GOT3 (cell line): ENCODE measurements at places on chromosomes 1 and 21.

- no peak for DNase-seq
These were observed 182.6 kb downstream of the DPYD start for GRCh38 chr1:97738270-97738669.

DNA sequence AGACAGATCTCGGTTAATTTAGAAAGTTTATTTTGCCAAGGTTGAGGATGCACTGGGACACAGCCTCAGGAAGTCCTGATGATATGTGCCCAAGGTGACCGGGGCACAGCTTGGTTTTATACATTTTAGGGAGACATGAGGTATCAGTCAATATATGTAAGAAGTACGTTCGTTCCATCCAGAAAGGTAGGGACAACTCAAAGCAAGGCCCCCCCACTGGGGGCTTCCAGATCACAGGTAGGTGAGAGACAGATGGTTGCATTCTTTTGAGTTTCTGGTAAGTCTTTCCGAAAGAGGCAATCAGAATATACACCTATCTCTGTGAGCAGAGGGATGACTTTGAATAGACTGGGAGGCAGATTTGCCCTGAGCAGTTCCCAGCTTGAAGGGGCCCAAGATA lies 60.4 kb upstream of the VTCN1 start:
- no peak for DNase-seq

- no peak for DNase-seq
These were observed 23.8 kb upstream of the SLC22A15 start for GRCh38 chr1:115952547-115952946.

DNA sequence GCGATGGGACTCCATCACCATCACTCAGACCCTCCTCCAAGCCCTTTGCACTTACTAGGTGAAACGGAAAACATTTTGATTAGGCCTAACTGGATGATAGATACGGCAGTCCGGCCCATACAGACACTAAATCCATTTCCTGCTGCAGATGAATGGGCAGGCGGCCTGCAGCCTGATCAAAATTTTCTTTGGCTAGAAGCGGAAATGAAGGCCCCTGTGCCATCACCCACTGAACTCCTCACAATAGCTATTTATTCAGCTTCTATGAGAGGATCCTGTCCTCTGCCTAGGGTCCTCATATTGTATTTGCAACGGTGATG lies 200.5 kb downstream of the OMA1 start:
- DNase-seq: no peak

DNA sequence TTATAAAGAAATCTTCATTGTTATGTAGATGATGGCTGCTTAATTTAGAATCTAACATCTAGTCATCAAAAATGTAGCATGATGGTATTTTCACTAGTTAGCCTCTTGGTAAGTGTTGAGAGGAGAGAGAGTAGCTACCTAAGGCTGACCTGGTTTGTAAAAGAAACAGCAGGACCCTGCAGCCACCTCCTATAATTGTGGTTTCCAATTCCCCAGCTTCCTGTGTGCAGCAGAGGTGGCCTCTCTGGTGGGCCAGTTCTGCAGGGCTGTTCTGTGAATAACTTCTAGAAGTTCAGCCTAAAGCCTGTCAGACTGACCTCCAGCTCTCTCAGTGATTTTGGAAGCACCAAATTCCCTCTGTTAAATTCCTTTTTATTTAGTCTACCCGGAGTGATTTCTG lies 246.4 kb upstream of the LRRC7 start:
- no peak for DNase-seq

GRCh38 chr1:38690790-38691449 lies 168.7 kb downstream of the RRAGC start:
- no peak for DNase-seq

DNA sequence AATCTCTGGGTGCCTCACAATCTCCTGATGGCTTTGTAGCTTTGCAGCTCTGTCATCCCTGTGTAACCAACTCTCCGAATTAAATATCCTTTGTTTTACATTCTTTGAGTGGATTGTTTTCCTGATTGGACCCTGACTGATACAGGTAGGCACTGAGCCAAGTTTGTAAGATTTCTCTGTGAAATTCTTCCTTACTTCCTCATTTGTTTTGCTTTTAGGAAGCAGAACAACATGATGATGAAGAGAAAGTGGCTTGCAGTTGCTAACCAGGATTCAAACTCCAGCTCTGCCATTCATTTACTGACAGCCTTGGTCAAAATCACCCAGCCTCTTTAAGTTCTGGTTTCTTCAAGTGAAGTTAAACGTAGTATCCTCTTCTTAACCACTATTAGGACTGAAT lies 452.3 kb downstream of the OMA1 start:
- no peak for DNase-seq

GRCh38 chr1:221488550-221488949 lies 253.3 kb downstream of the DUSP10 start:
- no peak for DNase-seq

DNA sequence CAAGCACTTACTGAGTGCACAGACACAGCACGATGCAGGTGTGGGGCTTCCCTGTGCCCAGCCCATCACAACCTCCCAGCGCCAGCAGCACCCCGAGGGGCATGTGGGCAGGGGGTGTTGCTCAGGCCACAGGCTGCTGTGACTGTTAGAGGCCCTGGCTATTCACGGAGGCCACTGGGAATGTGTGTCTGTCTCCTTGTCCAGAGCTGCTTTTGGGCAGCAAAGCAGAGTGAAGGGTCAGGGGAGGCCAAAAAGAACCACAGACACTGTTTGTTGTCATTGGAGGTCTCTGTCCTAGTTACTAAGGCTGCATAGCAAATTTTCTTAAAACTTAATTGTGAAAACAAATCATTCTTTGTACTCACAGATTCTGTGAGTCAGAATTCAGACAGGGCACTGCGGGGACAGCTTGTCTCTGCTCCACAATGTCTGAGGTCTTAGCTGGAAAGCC lies 49.6 kb downstream of the TNFRSF8 start:
- DNase-seq: no peak

- DNase-seq: no peak
These were observed 3.7 kb downstream of the ATF3 start for GRCh38 chr1:212612041-212612961.

DNA sequence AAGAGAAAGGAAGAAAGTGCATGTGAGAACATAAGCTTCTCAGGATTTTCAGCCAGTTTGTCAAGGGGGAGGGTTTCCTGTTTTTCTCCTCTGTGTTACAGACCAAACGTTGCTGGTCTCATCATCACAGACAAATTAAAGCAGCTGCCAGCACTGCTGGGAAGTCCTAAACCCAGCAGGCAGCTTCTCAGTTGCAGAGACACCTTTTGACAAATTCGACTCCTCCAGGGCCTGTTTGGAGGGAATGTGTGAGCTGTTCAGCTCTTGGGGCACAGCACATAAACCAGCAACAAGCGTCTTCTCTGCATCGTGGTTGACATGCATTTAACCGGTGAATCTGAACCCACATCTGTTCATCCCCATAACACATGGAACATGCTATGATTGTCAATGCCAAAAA lies 454.6 kb upstream of the RUNX1 start:
- no peak for DNase-seq

GRCh38 chr1:45654540-45655280 lies 30.9 kb upstream of the CCDC17 start:
- DNase-seq: no peak

GRCh38 chr1:8941906-8942305 lies 3.8 kb upstream of the CA6 start:
- DNase-seq: no peak

- DNase-seq: no peak
These were observed 9.2 kb upstream of the SLC45A3 start for GRCh38 chr1:205689479-205689878.

- no peak for DNase-seq
These were observed 1044.9 kb downstream of the BRINP3 start for GRCh38 chr1:189432753-189433152.

GRCh38 chr1:93666613-93667384 lies 14.8 kb downstream of the BCAR3 start:
- no peak for DNase-seq

GRCh38 chr1:224521904-224522734 lies 87.5 kb upstream of the WDR26 start:
- no peak for DNase-seq

DNA sequence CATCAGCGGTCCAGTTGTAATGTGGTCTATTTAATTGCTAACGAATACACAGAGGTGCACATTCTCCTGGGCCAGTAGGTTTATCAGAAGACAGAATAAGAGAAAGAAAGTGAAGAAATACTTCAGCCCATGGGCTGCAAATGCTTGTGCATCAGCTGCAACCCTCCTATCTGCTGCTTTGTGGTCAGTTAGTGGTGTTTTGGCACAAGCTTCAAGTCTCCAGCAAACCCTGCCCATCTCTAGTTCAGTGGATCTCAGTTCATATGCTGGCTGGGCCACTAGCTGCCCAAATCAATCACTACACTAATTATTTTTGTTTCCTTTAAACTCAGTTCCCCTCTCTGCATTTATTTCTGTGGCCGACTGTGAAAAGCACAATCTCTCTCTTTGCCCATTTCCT lies 124.2 kb downstream of the KCNJ6 start:
- DNase-seq: no peak

DNA sequence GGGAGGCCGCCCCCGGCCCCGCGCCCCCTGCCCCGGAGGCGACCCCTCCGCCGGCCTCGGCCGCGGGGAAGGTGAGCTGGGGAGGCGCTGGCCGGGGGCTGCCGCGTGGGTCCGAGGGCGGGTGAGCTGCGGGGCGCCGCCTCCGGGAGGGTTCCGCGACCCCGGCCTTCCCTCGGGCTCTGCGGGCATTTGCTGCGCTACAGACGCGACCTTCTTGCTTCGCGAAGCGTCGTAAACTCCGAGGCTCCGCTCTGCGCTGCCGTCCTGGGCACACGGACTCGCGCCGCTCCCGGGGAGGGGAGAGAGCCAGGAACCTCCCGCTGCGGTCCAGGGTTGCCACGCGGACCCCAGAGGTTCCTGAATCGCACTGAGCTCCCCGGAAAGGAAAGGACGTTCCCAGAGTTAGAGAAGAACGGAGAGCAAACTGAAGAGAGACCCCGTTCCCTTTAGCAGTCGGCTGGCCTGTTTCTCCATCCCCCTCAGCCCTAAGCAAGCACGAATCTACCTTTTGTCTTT lies 345 bp downstream of the SLX9 start:
- no peak for DNase-seq

- DNase-seq: no peak
These were observed 183.9 kb downstream of the C1orf94 start for GRCh38 chr1:34360574-34360973.

DNA sequence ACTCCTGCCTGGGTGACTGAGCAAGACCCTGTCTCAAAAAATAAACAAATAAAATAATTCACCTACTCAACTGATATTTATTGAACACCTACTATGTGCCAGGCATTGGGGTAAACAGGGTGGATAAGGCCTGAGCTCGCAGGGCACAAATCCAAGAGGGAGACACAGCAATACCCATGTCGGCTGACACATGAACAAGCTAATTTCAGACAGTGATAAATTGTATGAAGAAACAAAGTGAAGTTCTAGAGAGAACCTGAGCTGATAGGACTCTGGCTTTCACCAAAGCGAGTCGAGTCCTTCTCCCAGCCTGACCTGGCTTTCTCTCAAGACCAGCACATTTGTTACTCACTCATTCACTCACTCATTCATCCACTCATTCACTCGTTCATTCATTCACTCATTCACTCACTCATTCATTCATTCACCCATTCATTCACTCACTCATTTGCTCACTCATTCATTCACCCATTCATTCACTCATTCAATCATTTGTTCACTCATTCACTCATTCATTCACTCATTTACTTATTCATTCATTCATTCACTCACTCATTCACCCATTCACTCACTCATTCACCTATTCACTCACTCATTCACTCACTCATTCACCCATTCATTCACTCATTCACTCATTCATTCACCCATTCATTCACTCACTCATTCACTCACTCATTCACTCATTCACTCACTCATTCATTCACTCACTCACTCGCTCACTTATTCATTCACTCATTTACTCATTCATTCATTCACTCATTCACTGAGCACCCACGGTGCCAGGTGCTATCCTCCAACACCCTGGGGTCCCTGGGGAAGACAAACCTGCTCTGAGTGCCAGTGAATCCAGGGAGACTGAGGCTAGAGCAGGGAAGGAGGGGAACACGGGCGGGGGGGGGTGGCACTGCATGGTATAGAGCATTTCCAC lies 37.4 kb upstream of the CASZ1 start:
- DNase-seq: no peak

- DNase-seq: no peak
These were observed 31.2 kb downstream of the PTPRU start for GRCh38 chr1:29267321-29268070.

DNA sequence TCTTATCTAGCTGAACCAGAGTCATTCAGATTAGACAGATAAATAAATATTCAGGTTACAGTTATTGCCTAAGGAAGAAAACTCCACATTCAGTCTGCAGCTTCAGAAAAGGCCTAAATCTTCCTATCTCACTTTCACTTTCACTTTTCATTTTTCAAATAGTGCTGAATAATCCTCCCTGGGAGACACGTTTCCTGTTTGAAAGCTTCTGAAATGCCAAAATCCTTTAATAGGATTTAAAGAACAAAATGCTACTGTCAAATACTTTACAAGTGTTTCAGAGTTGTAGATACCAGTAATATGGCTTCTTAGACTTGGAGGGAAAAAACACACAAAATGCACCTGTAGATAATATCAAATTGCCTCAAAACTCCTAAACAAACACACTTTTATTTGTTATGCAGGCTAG lies 3.9 kb downstream of the PSMB2 start:
- no peak for DNase-seq

DNA sequence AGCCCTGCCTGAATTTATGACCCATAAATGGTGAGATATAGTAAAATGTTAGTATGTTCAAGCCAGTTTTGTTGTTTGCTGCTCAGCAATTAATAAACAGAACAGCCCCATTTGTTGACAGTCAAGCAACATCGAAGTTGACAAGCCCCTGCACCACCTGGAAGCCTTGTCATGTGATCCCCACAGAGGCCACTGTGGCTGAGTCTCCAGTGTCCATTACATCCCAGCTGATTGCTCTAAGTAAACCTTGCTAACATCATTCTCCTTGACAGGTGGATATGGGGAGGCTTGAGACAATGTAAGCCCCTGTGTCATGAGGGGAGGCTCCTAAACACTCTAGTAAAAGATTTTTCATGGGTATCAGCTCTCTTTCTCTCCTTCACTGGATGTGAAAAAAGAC lies 17.5 kb upstream of the TACSTD2 start:
- no peak for DNase-seq

- no peak for DNase-seq
These were observed 34.8 kb downstream of the RIMS3 start for GRCh38 chr1:40630488-40631223.
